ENCODE measurements at places on chromosomes 5 and 9. TPM values are rescaled to one million over a fixed set of nuclear protein-coding genes. Genes with fewer than 3 reads are reported as not detected.

TMEM215 gene
- total RNA-seq = not detected

SHISAL2B gene
- not detected for total RNA-seq

RABEPK gene
- total RNA-seq = 59.7 TPM

PCDHB3 gene
- under 0.01 TPM for total RNA-seq

ARAP3 gene
- 1.4 TPM for total RNA-seq

SLC1A1 gene
- 3.9 TPM for total RNA-seq

RXRA gene
- total RNA-seq = 8.1 TPM

GRCh38 chr5:152270096-152270495 is 135.0 kb downstream of the NMUR2 start:
- no peak for DNase-seq

- DNase-seq = no peak
Observed at GRCh38 chr5:141709699-141710267, 27.8 kb upstream of the ARAP3 start.

DNA sequence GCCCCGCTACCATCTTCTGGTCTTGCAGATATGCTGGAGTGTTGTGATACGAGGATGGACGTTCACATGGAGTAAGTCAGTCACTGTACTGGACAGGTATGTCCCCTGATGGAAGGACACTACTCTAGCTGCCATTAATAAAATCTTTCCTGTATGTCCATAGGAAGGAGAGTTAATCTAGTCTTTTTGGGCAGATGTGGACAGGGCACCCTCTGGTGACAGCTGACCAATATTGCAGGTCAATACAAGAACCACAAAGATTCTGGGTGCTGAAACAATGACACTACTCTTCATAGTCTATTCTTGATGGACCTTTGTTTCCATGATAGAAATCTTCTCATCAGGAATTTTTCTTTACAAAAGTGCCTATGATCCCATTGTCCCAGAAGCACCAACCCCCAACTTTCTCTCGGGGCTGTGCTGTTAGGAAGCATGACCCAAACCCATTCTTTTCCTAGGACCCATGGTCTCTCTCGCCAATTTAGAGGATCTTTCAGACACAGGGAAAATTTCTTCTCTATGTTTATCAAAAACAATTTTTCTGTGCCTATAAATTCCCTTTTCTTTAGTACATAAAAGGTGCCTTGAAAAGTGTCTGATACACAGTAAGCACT is 376.9 kb downstream of the DTWD2 start:
- peak; percentile 17 for DNase-seq

- peak; percentile 96 for DNase-seq
Observed at GRCh38 chr9:111952559-111952958, 55.9 kb downstream of the UGCG start.

GRCh38 chr5:32712481-32713360 is 1.6 kb downstream of the NPR3 start:
- peak; percentile 35 for DNase-seq

DNA sequence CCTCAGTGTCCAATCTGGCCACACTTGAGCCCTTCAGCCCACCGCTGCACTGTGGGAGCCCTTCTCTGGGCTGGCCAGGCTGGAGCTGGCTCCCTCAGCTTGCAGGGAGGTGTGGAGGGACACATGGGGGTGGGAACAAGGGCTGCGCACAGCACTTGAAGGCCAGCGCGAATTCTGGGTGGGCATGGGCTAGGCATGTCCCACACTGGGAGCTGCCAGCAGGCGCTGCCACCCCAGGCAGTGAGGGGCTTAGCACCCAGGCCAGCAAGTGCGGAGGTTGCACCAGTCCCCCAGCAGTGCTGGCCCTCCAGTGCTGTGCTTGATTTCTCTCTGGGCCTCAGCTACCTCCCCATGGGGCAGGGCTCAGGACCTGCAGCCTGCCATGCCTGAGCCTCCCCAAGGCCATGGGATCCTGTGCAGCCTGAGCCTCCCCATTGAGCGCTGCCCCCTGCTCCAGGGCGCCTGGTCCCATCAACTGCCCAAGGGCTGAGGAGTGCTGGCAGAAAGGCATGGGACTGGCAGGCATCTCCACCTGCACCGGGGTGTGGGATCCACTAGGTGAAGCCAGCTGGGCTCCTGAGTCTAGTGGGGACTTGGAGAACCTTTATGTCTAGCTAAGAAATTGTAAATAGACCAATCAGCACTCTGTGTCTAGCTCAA is 148.2 kb downstream of the EMB start:
- DNase-seq = no peak

GRCh38 chr5:126364206-126364902 is 58.9 kb upstream of the GRAMD2B start:
- peak; percentile 34 for DNase-seq

DNA sequence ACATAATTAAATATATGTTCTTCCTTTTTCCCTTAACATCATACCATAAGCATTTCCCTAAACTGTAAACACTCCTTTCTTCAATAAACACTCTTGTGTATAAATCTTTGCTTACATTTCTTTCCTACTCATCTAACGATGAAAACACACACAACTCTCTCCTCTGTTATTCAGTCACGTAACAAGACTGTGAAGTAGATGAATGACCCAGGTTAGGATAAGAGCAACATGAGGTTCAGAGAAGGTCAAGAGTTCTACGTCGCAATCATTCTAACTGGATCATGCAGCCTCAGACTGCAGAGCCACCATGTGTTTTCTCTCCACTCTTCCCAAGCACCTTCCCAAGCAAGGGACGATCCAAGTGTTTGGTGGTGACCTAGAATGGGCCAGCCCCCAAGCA is 70.5 kb upstream of the SPTLC1 start:
- peak; percentile 81 for DNase-seq

- peak; percentile 48 for DNase-seq
Observed at GRCh38 chr9:121700165-121700831, 48.9 kb downstream of the DAB2IP start.

DNA sequence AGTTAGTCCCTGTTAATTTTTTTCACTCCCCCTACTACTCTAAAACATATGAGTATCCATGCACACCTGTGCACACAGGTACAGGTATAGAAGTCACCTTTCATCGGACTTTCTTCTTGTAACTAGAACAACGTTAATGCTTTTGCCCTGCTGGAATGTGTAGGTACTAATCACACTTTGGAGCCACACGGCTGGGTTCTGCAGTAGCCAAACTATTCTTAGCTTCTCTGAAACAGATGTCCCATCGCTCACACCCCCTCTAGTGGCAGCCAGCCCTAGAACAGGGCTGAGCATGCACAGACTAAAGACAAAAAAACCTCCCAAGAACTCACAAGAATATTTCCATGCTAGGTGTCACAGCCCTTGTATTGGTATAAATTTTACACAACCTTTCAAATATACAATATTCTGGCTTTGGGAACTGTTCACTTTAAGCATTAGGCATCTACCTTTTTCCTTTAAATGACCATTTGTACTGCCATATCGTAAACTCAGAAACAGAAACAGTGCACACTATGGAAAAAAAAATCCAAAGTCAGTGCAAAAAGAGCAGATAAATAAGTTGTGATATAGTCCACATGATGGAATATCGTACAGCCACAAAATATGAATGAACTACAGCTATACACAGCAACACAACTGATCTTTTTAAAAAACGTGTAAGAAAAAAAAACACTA is 64.0 kb downstream of the RETREG1 start:
- DNase-seq = peak; percentile 55

- DNase-seq = no peak
Observed at GRCh38 chr9:118891213-118891612, 478.0 kb downstream of the BRINP1 start.

DNA sequence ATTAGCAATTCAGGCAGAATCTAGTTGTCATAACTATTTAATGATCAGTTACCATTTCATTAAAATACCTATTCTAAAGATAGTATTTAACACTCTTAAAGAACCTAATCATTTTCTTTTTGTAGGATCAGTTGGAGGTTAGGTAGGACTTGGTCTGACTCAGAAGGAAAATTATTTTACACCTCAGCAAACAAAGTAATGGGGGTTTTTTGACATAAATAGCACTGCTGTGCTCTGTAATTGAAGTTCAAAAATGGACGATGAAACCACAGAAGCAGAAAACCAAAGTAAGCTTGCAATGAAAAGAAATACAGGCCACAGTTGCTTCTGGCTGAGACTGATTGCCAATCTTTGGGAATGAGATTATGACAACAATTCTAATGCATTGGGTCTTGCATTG is 187.0 kb upstream of the TRPM3 start:
- DNase-seq = no peak

DNA sequence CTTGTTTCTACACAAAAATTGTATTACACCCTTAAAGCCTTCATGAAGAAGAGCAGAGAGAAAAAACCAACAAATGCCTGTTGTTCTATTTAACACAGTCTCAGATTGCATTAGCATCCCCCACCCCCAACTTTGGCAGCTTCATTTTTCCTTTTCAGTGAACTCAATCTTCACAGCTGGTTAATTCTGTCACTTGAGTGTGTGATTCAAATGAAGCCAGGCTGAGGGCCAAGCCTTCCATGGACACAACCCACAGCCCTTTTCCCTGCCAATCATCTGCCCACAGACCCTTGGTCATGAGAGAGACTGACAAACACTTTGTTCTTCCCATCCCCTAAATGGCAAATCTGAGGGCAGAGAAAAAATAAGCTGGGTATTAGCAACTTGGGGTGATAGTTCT is 217.5 kb upstream of the NMUR2 start:
- no peak for DNase-seq

DNA sequence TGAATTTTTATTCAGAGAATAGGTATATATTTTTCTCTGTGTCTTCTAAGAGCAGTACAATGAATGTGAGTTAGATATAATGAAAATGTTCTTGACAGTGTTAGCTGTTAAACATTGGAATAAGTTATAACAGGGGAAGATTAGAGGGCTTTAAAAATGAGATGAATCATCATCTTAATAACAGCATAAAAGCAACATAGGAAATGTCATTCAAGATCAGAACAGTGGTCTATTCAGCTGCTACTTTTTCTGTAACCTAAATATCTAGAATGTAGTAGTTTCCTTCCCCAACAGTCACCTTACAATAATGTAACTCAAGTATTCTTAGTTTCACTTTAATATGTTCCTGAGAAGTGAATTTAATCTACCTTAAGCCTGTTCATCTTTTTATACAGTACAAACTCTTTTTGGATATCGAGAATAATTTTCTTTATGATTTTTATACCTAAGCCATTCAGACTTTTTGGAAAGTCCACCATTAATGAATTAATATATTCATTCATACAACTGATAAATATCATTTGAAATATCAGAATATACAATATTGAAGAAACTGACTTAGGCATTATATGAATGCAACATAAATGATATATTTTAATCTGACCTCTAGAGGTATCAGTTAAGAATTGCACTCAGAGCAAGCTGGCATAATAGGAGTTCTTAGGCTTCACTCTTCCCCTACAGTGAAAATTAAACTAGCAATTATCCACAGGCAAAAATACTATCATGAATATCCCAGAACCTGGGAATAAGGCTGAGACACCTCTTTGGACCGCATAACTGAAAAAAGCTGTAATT is 66.1 kb upstream of the EDIL3 start:
- peak; percentile 20 for DNase-seq

DNA sequence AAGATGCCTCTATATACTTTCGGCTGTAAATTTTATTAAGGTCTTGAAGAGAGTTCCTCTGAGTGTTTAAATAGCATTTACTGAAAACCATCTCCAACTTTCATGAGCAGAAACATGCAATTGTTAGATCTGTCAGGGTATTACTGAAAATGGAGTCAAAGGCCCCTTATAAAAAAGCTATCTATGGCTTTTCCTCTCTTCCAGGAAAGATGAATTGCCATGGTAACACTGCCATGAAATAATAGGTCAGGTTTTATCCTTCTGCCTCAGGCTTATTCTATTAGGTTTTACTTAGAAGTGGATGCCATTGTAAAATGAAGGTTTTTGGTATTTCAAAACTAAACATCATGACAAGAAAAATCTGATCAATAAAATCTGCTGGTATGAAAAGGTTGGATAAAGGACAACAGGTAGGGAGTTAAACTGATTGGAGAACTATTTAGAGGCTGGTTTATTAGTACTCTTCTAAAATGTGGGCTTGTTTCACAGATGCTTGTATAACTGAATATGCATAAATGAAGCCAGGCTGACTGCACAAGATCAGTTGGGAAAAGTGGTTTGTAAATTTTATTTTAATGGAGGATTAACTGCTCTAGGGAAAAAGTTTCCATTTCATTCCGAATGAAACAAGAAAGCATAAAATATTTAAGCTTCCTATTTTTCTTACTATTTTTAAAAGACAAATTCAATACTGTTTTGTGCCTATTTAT is 135.5 kb downstream of the RAB3C start:
- no peak for DNase-seq

- peak; percentile 98 for DNase-seq
Observed at GRCh38 chr5:132506094-132506692, 15.6 kb upstream of the IRF1 start.

- DNase-seq = peak; percentile 56
Observed at GRCh38 chr5:6540111-6540827, 91.6 kb downstream of the UBE2QL1 start.

Measured in IMR-90 (cell line).